ENCODE measurements at places on chromosomes 4 and X.

GRCh38 chr4:83013902-83014301 lies 3.3 kb upstream of the LIN54 start:
- no peak for DNase-seq

- DNase-seq = no peak
Observed at GRCh38 chr4:155588437-155588836, 78.2 kb upstream of the GUCY1A1 start.

- no peak for DNase-seq
Observed at GRCh38 chr4:6520978-6521377, 48.6 kb upstream of the PPP2R2C start.

DNA sequence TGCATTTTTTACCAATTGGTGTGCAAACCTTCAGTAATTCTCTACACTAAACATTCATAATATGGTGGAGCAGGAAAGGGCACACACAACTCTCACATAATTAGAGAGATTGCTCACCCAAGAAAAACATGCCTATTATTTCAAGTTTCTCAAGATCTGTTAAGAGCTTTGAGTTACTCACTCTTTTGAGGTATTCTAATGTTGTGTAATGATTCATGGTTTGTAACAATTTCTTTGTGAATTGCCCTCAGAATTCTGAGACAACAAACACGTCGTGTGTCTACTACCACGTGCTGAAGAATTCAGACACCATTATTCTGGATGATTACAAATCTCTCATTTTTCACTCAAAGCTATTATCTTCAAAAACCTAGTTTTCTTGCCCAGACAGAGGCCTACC lies 82.8 kb downstream of the PDGFC start:
- no peak for DNase-seq

- DNase-seq = no peak
Observed at GRCh38 chr4:163196926-163197480, 30.3 kb upstream of the NAF1 start.

Measured in stimulated activated CD4-positive, alpha-beta T cell treated with anti-CD3 and anti-CD28 coated beads, Interleukin-1b, Interleukin-23, amount 100 ng/mL, for 4 hours (primary cell).